Stimulated activated CD8-positive, alpha-beta memory T cell treated with anti-CD3 and anti-CD28 coated beads, Interleukin-4, amount 100 ng/mL, for 4 hours (primary cell): ENCODE measurements at places on chromosomes 11 and 22.

GRCh38 chr11:104320097-104320496 lies 156.2 kb upstream of the PDGFD start:
- DNase-seq = no peak

GRCh38 chr11:5252192-5252918 lies 2.2 kb downstream of the HBG2 start:
- no peak for DNase-seq

GRCh38 chr11:93038521-93038920 lies 69.1 kb downstream of the MTNR1B start:
- DNase-seq = no peak

DNA sequence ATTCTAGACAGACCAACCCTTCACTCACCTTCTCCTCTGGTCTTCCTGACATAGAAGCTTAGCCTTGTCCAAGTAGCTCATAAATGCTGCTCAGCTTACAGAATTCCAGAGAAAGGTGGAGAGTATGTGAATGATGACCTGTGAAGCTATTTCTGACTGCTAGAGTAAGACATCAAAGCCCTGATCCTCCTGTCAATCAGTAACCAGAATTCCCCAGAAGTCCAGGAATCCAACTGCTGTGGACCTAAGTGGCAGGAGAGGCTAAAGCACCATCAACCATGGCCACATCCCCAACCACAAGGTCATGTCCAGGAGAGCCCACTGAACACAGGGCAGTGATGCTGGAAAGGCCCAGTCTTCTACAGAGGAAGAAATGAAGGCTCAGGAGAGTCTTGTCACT lies 2.6 kb downstream of the OR51G2 start:
- DNase-seq = no peak

GRCh38 chr11:121661880-121662486 lies 209.2 kb upstream of the SORL1-AS1 start:
- no peak for DNase-seq

- no peak for DNase-seq
These were observed 64.8 kb downstream of the TBC1D22A start for GRCh38 chr22:46827136-46827780.

GRCh38 chr11:86869531-86869930 lies 69.2 kb downstream of the PRSS23 start:
- no peak for DNase-seq

DNA sequence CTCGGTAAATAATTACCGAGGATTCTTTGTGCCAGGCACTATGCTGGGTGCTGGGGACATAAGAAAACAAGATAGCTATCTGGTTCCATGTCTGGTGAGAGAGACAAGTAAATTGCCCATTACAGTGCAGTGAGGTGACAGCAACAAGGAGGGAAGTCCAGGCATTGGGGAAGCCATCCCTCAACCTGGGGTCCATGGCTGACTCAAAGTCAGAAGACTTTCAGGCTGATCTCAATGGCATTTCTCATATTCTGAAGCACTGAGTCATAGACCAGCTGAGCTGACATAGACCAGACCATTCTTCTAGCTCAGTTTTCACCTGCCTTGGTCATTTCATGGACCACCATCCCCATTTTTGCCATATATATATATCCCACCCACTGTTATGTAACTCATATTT lies 158.8 kb downstream of the TTC17 start:
- no peak for DNase-seq

DNA sequence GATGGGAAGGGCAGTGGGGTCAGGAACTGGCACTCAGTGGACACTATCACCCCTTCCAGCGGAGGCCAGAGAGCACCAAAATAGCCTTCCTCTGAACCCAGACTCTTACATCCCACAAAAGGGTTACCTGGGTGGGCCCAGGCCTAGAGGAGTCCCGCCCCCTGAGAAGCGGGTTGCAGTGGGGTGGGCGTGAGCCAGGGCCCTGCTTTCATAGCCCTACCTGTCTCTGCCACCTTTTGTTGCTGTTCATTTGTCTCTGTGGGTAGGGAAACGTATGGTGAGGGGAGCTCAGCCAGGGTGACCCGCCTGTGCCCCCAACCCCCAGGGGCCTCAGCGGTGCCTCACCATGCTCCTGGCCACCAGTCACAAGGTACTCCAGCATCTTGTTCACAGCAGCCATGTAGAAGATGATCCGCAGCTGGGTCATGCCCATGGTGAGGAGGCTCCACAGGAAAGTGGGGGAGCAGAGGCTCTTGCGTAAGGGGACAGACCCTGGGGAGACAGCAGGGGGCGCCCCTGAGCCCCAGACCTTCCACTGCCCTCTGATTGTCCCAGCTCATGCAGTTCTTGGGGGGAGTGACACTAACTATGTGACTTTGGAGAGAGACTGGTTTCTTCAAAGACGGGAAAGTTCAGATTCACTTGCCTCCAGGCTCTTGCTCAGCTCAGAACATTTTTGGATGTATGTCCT lies 24.0 kb downstream of the SLC43A1 start:
- no peak for DNase-seq

GRCh38 chr22:19721330-19722177 lies 1.8 kb upstream of the GP1BB start:
- DNase-seq = no peak

DNA sequence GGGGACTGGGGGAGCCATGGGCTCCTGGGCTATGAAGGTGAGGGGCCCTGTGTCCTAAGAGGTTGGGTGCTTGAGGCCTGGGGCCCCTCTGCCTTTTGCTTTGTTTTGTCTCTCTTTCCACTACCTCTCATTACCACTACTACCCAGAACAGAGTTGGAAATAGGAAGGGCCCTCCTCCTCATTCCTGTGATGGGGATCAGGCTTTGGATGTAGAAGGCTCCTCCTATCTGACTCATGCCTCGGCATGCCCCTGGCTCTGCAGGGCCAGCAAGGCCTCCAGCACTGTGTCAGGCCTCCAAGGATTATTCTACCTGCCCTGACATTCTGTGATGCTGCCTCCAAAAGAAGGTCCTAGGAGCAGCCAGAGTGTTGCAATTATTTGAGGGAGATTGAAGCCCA lies 766 bp downstream of the IZUMO1R start:
- DNase-seq = no peak

GRCh38 chr11:128731041-128731663 lies 37.3 kb downstream of the FLI1 start:
- no peak for DNase-seq
